ENCODE measurements at places on chromosomes 6 and 20. TPM values are rescaled to one million over a fixed set of nuclear protein-coding genes. Genes with fewer than 3 reads are reported as not detected.

Gene C6orf52
- total RNA-seq: 1.5 TPM

- H3K27ac ChIP-seq: no peak overlapping the region
- no peaks in the 10 kb centered on the region for H3K4me1 ChIP-seq
- no peak overlapping the region for H3K4me3 ChIP-seq
- H3K36me3 ChIP-seq: no peaks in the 10 kb centered on the region
- no peaks in the 10 kb centered on the region for H3K27me3 ChIP-seq
Observed at GRCh38 chr6:151219192-151219591, 20.6 kb upstream of the AKAP12 start.

DNA sequence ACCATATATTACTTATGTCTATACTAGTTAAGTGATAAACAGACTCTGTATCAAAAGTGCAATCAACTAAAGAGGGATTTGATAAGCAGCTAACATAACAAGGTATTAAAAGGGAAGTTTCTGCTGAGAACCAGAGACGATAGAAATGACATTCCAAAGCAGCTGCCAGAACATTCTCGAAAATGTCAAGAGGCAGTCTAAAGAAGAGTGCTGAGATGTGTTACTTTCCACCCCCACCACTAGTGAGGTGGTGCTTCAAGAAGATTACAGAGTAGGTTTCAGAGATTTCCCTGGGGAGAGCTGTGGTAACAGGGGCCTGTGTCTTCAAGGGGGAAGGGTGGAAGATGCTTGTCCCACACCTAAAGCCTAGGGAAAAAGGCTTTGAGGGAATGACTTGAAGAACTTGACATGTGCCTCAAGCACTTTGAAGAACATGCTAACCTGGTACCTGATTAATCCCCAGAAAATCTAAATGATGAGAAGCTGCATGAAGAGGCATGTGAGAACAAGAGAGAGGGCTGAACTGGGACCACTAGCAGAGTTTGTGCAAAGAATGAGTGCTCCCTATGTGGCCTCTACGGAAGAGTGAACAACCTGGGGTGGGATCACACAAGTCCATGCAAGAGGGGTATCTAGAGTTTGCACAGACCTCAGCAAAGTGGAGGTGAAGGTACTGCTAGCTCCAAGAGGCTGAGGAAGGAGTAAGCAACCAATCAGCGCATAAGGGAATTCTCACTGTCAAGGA is 5.0 kb downstream of the FAM184A start:
- no peak overlapping the region for H3K4me3 ChIP-seq
- peaks cover 5% of the 10 kb centered on the region for H3K4me1 ChIP-seq
- no peaks in the 10 kb centered on the region for H3K27me3 ChIP-seq
- no peaks in the 10 kb centered on the region for H3K36me3 ChIP-seq
- no peak for DNase-seq
- no peak overlapping the region for H3K27ac ChIP-seq

GRCh38 chr20:20608041-20608440 is 104.4 kb downstream of the RALGAPA2 start:
- no peak for DNase-seq
- H3K27ac ChIP-seq: no peak overlapping the region
- H3K36me3 ChIP-seq: peaks cover 65% of the 10 kb centered on the region
- no peaks in the 10 kb centered on the region for H3K4me1 ChIP-seq
- no peak overlapping the region for H3K4me3 ChIP-seq

Gene PHACTR3
- not detected for total RNA-seq

Gene ACSS1
- 16.8 TPM for total RNA-seq

DNA sequence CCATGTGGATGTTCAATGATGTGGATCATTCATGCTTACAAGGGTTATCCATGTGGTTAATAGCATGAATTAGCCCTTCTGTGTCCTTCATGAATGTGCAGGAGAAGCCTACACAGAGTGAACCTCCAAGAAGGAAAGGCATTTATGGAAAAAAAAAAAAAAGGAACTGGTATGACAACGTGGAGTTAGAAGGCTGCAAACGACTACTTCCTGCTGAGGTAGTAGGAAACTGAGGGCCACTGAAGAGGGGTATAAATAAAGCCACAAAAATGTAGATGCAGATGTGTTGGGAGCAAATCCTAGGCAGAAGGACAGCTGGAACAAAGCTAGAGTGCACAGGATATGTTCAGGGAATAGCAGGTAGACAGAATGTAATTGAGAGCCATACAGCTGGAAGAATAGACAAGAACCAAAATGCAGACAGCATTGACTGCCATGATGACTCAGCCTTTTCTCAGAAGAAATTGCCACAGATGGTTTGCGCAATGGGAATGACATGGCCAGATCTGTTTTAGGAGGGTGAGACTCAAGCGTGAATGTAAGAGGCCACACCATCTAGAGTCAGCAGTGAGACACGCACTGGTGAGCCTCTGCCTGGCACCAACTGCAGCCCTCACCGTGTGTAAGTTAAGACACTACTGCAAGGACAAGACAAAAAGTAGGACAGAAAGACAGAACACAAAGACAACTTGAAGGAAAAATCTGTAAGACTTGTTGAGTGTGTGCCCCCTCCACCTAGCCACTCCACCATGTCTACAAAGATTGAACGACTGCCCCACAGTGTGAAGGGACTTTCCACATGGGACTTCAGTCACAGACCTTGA is 79.8 kb downstream of the KIF13A start:
- peaks cover 75% of the 10 kb centered on the region for H3K4me1 ChIP-seq
- H3K27ac ChIP-seq: peak overlapping the region; percentile 91
- H3K4me3 ChIP-seq: peak overlapping the region; percentile 33
- H3K36me3 ChIP-seq: no peaks in the 10 kb centered on the region
- H3K27me3 ChIP-seq: no peaks in the 10 kb centered on the region

Gene TGM2
- 151 TPM for total RNA-seq

- H3K36me3 ChIP-seq: no peaks in the 10 kb centered on the region
- H3K27ac ChIP-seq: no peak overlapping the region
- H3K4me1 ChIP-seq: no peaks in the 10 kb centered on the region
- H3K4me3 ChIP-seq: no peak overlapping the region
- DNase-seq: no peak
- no peaks in the 10 kb centered on the region for H3K27me3 ChIP-seq
Observed at GRCh38 chr20:37439223-37439933, 81.7 kb upstream of the NNAT start.

DNA sequence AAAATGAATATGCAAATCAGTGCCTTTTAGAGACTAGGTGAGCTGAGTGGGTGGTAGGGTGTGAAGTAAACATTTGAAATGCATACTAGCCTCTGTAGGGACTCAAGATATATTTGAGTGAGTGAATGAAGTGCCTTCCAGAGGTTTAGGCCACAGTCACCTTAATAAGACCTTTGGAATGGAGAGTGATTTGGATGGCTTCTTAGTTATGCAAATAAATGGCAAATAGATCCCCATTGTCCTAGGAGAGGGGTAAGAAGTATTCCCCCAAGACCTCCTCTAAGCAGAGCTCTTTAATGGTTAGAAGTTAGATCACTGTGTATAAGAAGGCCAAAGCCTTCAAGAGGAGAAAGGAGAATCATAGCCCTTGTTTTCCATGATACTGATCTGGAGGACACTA is 47.8 kb upstream of the IMPG1 start:
- H3K4me1 ChIP-seq: no peaks in the 10 kb centered on the region
- no peak overlapping the region for H3K4me3 ChIP-seq
- H3K27ac ChIP-seq: no peak overlapping the region
- H3K27me3 ChIP-seq: no peaks in the 10 kb centered on the region

Gene LST1
- 5.6 TPM for total RNA-seq

Gene PRPH2
- total RNA-seq: 3.1 TPM

- H3K4me1 ChIP-seq: no peaks in the 10 kb centered on the region
- no peak for DNase-seq
- H3K36me3 ChIP-seq: no peaks in the 10 kb centered on the region
- no peaks in the 10 kb centered on the region for H3K27me3 ChIP-seq
Observed at GRCh38 chr6:53312355-53312754, 36.4 kb downstream of the ELOVL5 start.

GRCh38 chr20:21520702-21521595 is 7.1 kb upstream of the NKX2-2 start:
- H3K4me3 ChIP-seq: no peak overlapping the region
- H3K27ac ChIP-seq: no peak overlapping the region
- DNase-seq: no peak
- peaks cover 10% of the 10 kb centered on the region for H3K4me1 ChIP-seq
- H3K27me3 ChIP-seq: peaks cover 65% of the 10 kb centered on the region

Gene RAB32
- total RNA-seq: 3.0 TPM

GRCh38 chr20:56360908-56361205 is 2.1 kb downstream of the FAM210B start:
- peaks cover 18% of the 10 kb centered on the region for H3K36me3 ChIP-seq
- H3K4me3 ChIP-seq: peak overlapping the region; percentile 86
- H3K4me1 ChIP-seq: peaks cover 23% of the 10 kb centered on the region

GRCh38 chr6:52576392-52577021 is 353 bp downstream of the TRAM2 start:
- DNase-seq: peak; percentile 67
- no peaks in the 10 kb centered on the region for H3K36me3 ChIP-seq
- H3K4me3 ChIP-seq: peak overlapping the region; percentile 98
